ENCODE measurements at places on chromosomes 4 and X.

- DNase-seq: no peak
Observed at GRCh38 chrX:15087747-15088146, 182.1 kb downstream of the ASB9 start.

GRCh38 chr4:109321232-109321631 is 18.8 kb upstream of the COL25A1 start:
- no peak for DNase-seq

GRCh38 chr4:138632856-138633579 is 382.6 kb upstream of the NOCT start:
- DNase-seq: no peak

GRCh38 chrX:138748480-138748879 is 37.0 kb upstream of the FGF13 start:
- DNase-seq: no peak

GRCh38 chrX:45823536-45823935 is 622.9 kb upstream of the DIPK2B start:
- no peak for DNase-seq
